Hematopoietic multipotent progenitor cell (in vitro differentiated cells): ENCODE measurements at places on chromosomes 11 and 22.

- no peak for DNase-seq
These were observed 26.9 kb downstream of the APOBEC3H start for GRCh38 chr22:39123751-39124581.

DNA sequence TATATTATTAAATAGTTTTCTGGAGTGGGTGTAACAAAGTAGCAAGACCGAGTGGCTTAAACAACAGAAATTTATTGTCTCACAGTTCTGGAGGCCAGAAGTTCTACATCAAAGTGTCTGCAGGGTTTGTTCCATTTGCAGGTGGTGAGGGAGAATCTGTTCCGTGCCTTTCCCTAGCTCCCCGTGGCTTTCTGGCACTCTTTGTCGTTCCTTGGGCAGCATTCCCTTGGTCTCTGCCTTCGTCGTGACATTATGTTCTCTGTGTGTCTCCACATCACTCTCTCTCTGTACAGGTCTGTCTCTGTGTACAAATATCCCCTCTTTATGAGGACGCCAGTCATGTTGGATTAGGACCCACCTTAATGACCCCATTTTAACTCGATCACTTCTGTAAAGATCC lies 38.2 kb downstream of the LDLRAD3 start:
- DNase-seq = no peak

GRCh38 chr11:128627666-128628324 lies 40.4 kb upstream of the ETS1 start:
- DNase-seq = no peak

GRCh38 chr11:2758751-2759150 lies 59.0 kb upstream of the KCNQ1OT1 start:
- DNase-seq = no peak

- no peak for DNase-seq
These were observed 6.0 kb downstream of the PKNOX2 start for GRCh38 chr11:125170510-125171031.

GRCh38 chr22:33766091-33766490 lies 154.2 kb downstream of the LARGE1 start:
- no peak for DNase-seq

GRCh38 chr11:129287920-129288319 lies 87.7 kb upstream of the BARX2 start:
- no peak for DNase-seq

DNA sequence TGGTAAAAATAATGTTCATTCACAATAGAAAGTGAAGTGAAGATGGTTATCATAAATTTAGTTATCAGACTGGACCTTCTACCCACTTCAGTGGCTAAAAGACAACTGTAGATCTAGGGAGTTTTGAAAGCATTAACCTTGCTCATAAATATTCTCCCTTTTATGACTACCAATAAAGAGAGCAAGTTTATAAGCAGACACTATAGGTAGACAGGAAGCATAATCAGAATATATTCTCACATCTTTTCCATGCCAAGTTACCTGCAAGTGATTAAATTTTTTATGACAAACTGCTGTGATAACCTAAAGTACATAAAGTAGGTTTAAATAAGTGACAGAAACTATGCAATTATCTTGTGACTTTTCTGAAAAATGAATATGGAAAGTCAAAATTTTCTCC lies 62.5 kb downstream of the LUZP2 start:
- no peak for DNase-seq

- DNase-seq = no peak
These were observed 6.3 kb upstream of the MCHR1 start for GRCh38 chr22:40673017-40673416.

GRCh38 chr11:44968510-44968909 lies 17.8 kb upstream of the TP53I11 start:
- DNase-seq = no peak

DNA sequence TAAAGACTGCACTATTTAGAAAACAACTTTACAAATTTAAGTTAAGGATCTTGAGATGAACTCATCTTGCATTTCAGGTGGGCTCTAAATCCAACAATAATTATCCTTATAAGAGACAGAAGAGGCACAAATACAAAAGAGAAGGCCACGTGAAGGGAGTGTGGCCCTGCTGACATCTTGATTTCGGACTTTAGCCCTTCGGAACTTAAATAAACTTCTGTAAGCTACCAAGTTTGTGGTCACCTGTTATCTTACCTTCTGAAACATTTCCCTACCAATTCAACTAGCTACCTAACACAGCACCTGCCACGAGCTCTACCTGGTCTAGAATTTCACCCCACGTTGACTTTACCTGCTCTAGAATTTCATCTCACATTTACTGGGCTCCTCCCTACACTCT lies 42.9 kb upstream of the ARHGAP32 start:
- no peak for DNase-seq

DNA sequence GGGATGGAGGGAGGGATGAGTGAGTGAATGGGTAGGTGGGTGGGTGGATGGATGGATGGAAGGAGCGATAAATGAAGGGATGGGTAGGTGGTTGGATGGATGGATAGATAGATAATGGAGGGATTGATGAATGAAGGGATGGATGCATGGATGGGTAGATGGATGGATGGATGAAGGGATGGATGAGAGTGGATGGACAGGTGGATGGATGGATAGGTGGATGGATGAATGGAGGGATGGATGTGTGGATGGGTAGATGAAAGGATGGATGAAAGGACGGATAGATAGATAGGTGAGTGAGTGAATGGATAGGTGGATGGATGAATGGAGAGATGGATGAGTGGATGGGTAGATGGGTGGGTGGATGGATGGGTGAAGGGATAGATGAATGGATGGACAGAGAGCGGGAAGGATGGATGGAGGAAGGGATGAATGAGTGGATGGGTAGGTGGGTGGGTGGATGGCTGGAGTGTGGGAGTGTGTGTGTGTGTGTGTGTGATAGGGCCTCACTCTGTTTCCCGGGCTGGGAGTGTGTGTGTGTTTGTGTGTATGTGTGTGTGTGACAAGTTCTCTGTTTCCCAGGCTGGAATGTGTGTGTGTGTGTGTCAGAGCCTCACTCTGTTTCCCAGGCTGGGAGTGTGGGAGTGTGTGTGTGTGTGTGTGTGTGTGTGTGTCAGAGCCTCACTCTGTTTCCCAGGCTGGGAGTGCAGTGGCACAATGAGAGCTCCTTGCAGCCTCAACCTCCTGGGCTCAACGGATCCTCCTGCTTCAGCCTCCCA lies 2.1 kb upstream of the PRR33 start:
- DNase-seq = no peak

GRCh38 chr11:34345540-34345876 lies 12.3 kb downstream of the ABTB2 start:
- no peak for DNase-seq

GRCh38 chr11:17596310-17596669 lies 49.2 kb downstream of the OTOG start:
- DNase-seq = no peak

- DNase-seq = no peak
These were observed 89.0 kb downstream of the SHANK2 start for GRCh38 chr11:71163371-71163770.

DNA sequence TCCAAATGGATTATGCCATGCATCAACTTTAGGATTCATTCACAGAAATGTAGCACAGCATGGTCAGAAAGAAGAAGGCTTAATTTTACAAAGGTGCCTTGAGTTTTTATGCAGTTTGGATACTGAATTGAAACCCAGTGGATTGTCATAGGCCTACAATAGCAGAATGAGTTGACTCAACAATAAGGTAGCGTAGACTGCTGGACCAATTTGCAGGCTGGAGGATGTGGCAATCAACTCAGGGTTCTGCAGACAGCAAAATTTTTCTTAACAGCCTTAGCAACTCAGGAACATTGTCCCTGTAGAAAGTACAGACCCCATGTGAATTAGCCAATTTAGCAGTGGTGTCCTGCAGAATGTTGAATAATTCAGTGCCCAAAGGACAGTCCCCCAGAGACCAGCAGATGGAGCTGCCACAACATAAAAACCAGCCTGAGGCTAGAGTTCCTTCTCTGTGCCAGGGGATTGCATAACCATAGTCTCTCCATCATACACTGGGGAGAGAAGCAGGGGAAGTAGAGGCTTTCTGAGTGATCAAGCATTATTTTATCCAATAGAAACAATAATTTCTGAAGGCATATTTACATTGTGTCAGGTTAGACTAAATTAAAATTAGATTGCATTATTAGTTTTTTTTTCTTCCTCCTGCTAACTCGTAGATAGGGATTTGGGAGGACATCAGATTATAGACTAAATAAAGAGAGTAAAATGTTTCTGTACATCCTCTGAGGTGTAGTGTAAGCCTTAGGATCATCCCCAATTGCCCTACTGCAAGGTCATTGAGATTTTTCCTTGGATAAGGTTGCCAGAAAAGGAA lies 20.3 kb upstream of the MRPL17 start:
- peak; percentile 56 for DNase-seq

GRCh38 chr11:73229321-73229895 lies 11.3 kb downstream of the P2RY2 start:
- no peak for DNase-seq

DNA sequence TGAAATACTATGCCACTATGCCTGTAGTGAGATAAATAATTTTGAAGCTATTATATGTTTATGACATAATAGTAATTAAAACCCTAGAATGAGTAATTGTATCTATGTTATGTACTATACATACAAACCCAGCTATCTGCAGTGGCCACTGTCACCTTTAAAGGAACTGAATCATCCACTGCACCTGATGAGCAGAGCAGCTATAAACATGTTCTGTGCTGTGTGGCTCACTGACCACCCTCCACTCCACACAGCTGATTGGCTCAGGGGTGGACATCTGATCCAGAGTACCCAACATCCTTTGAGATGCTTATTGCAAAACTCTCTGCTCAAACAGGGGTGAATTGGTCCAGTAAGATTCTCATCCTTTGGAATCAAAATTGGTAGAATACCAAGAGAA lies 19.2 kb upstream of the RRAS2 start:
- DNase-seq = no peak

- DNase-seq = no peak
These were observed at the start of gene C11orf97 for GRCh38 chr11:94511932-94512781. TSS of gene C11orf97 (plus strand) at chr11:94512461. CDS start at chr11:94512529, 68 bp downstream.

- no peak for DNase-seq
These were observed 18.4 kb downstream of the SLCO2B1 start for GRCh38 chr11:75169101-75169885.

GRCh38 chr11:42840176-42840829 lies 471.5 kb upstream of the API5 start:
- DNase-seq = no peak

DNA sequence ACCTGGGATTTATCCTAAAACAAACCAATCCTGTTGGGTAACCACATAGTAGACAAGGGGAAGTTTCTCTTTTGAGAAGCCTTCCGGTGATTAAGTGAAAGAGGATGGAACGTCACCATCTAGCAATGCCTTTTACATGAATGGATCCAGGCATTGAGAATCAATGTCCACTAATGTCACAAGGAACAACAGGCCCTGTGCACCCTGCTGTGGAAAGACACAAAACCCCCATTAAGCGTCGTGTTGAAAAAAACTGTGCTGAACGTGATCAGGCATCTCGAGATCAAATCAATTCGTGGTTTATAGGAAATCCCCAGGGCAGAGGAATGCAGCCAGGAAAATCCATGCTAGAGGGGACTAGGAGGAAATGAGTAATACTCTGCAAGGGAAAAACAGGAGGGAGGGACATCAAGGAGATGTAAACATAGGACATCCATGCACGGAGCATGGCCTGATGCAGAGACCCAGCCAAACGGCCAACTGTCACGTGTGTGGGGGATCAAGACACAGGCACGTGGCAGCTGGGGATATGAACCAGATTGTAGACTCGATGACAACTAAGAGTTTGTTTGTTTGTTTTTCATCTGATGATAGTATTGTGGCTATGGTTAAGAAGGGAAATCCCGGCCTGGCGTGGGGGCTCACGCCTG lies 38.6 kb upstream of the CARS1 start:
- no peak for DNase-seq

GRCh38 chr11:33376331-33377310 lies 119.4 kb downstream of the HIPK3 start:
- DNase-seq = peak; percentile 16

GRCh38 chr22:34587357-34588356 lies 478.3 kb upstream of the ISX start:
- DNase-seq = no peak

GRCh38 chr11:2722955-2723354 lies 23.2 kb upstream of the KCNQ1OT1 start:
- DNase-seq = no peak

- no peak for DNase-seq
These were observed 1.6 kb downstream of the MARK2 start for GRCh38 chr11:63840356-63841060.

DNA sequence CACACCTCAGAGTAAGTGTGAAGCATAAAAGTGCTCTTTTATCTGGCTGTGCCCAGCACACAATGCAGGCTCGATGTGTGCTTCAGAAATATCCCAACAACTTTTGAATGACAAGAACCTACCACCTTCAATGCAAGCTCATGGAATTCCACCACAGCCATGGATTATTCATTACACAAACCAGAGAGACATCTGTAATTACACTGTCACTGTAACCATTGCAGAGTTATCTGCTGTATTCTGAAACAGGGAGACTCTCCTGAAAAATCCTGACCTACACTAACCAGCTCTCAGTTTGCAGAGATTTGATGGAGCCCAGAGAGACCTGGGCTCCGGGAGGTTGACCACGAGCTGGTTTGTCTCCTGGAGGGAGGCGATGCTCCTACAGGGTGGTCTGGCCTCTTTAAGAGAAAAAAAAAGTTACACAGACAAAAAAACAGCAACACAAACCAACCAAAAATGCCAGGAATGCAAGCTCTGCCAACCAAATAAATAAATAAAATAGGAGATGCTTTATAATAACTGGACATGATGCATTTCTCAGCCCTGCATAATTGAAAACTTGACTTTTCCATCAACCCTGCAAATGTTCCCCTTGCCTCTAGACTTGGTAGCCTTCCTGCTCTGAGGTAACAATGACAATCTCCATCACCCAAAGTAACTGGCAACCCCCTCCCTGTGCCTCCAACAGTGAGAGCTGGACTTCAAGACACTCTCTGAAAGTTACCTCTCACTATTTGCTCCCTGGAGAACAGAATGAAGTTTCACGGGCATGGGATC lies 69.7 kb downstream of the ETS1 start:
- DNase-seq = no peak

GRCh38 chr11:11148596-11148995 lies 204.5 kb downstream of the CSNK2A3 start:
- no peak for DNase-seq

GRCh38 chr11:79461144-79461543 lies 20.3 kb upstream of the TENM4 start:
- no peak for DNase-seq

GRCh38 chr11:121451986-121452608 lies at the start of gene SORL1:
TSS of gene SORL1 (plus strand) at chr11:121452314. CDS start at chr11:121452332, 18 bp downstream.
- peak; percentile 73 for DNase-seq

DNA sequence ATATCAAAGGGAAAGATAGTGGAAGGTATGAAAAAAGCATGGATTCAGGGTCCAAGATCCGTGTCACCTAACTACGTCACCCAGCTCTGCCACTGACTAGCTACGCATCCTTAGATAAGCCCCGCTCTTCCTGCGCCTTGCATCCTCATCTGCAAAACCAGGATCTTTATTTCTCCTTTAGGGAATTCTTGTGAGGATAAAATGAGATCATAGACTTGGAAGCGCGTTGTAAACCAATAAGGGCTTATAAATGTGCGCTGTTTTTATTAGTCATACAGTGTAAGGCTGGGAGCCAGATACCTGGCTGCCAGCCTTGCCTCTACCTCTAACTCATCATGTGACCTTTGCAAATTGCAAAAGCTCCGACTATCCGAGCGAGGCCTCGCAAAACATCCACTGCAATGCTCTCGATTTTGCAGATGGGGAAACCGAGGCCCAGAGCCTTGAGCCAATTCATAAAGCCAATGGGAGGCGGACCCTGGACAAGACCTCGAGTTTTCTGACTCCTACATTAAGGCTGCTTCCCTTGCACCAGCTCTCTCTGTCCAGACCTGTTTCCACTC lies 753 bp downstream of the PRPF19 start:
- no peak for DNase-seq

- no peak for DNase-seq
These were observed 24.9 kb downstream of the PTDSS2 start for GRCh38 chr11:474914-475506.
